OCI-LY7 (cell line): ENCODE measurements at places on chromosomes 3 and 15. TPM values are rescaled to one million over a fixed set of nuclear protein-coding genes. Genes with fewer than 3 reads are reported as not detected.

The CELSR3 gene
- total RNA-seq, result 8.4 and 9.1 TPM in 2 replicates

The GOLGA6A gene
- total RNA-seq, result 0.13 and 0.63 TPM in 2 replicates

The DLEC1 gene
- 0.11 TPM in 1 of 2 replicates, not detected in the other for total RNA-seq

The ARHGAP31 gene
- total RNA-seq, result 2.8 and 4.0 TPM in 2 replicates

The IQCF5 gene
- total RNA-seq, result not detected in 2 replicates

The CDC25A gene
- 72.9 and 75.4 TPM in 2 replicates for total RNA-seq

The EIF4G1 gene
- 350 and 412 TPM in 2 replicates for total RNA-seq

The CMTM7 gene
- 19.0 TPM in 2 replicates for total RNA-seq

The USP8 gene
- total RNA-seq, result 43.8 and 44.2 TPM in 2 replicates

The CAMP gene
- 33.6 and 56.8 TPM in 2 replicates for total RNA-seq

The PROS1 gene
- total RNA-seq, result not detected in 2 replicates

The GOLGA8S gene
- total RNA-seq, result 0.09 and 0.10 TPM in 2 replicates

The CACNA1D gene
- total RNA-seq, result 0.42 TPM in 1 of 2 replicates, not detected in the other

The ADAMTS9 gene
- not detected in 2 replicates for total RNA-seq

The GOLGA8Q gene
- total RNA-seq, result not detected in 2 replicates

The GAP43 gene
- not detected in 2 replicates for total RNA-seq

The SLC22A13 gene
- total RNA-seq, result 0.27 TPM in 1 of 2 replicates, not detected in the other

The GOLGA8N gene
- 1.4 and 2.8 TPM in 2 replicates for total RNA-seq

The SMC4 gene
- 352 and 382 TPM in 2 replicates for total RNA-seq

The ADGRG7 gene
- total RNA-seq, result not detected in 2 replicates

The SNTN gene
- total RNA-seq, result not detected in 2 replicates

The CGGBP1 gene
- total RNA-seq, result 76.0 and 99.3 TPM in 2 replicates

The ATP8B4 gene
- not detected in 2 replicates for total RNA-seq

The FOXB1 gene
- total RNA-seq, result not detected in 2 replicates

The BCHE gene
- not detected in 2 replicates for total RNA-seq

The UPK1B gene
- not detected in 2 replicates for total RNA-seq

The RHOV gene
- total RNA-seq, result 0.63 and 0.85 TPM in 2 replicates

The ITPKA gene
- total RNA-seq, result not detected in 2 replicates

The TM6SF1 gene
- total RNA-seq, result 28.7 and 37.6 TPM in 2 replicates

The TNFAIP8L3 gene
- total RNA-seq, result not detected in 2 replicates

The OR4M2 gene
- total RNA-seq, result not detected in 2 replicates

The GLDN gene
- total RNA-seq, result not detected in 2 replicates

The RBPMS2 gene
- total RNA-seq, result not detected in 2 replicates
